ENCODE measurements at places on chromosomes 2 and 18.

DNA sequence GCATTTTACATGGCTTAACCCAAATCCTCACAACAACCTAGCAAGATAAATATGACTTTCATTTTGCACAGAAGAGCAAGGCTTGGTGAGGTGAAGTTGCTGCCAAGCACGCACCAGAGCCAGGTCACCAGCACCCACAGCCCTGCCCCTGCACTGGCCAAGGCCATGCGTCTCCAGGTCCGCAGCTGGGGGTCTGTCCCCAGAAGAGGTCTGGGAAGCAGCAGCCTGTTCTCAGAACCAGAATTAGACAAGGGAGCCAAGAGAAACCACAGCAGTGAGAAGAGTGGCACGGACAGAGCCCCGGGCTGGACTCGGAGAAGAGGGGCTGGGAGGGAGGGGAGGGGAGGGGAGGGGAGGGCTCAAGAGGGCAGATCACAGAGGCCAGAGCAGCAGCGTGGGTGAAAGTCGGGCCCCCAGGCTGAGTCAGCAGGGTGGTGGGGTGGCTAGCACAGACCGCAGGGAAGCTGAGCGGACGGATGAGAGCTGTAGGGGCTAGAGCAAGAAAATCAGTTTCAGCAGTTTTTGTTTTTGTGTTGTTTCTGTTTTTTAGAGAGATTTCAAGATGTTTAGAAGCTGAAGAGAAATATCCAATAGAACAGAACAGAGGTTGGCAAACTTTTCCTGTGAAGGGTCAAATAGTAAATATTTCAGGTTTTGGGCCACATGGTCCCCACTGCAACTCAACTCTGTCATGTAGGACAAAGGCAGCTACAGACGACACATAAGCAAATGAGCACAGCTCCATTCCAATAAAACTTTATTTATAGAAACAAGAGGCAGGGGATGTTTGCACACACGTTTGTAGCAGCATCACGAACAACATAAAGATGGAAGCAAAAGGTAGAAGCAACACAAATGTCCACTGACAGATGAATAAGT, 7.4 kb upstream of the MTERF4 start:
- DNase-seq: no peak

DNA sequence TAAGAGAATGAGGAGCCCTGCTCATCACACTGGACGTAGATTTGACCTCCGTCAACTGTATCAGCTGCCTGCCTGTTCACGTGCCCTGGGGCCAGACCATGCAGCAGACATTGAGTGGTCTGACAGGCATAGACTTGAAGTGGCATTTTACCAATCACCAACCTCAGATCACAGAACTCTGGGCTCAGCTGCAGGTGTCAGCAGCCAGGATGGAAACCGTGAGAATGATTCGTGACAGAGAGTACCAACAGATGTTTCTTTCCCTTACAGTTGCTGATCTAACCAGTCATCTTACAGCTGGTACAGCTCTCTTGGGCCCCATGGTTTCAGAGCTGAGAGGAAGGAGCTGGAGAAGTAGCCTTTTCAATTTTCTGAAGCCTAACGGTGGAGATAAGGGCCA, 148.9 kb downstream of the EN1 start:
- no peak for DNase-seq

DNA sequence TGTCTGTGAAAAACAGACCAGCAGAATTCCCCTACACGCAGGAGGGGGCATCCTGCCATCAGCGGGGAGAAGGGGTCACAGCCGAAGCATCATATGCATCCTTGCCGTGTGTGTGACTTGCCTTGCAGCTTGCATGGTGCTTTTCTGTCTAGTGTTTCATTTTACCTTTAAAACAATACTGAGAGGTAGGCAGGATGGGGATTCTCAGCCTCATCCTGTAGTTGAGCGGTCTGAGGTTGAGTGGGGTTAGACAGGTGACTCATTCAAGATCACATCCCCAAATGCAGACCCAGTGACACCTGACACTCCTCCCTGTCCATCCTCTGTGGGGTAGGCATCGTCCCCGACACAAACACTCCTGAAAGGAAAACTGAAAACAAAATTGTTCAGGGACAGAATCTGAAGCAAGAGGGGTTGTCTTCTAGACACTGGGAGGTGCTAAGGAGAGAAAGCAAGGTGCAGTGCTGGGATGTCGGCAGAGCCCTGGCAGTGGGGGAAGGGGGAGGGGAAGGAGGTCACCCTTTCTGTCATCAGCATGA, 7.9 kb downstream of the ARL4C start:
- no peak for DNase-seq

GRCh38 chr2:239399433-239399920, 1.3 kb downstream of the HDAC4 start:
- DNase-seq: no peak

GRCh38 chr2:134206573-134206972, 47.3 kb upstream of the MGAT5 start:
- DNase-seq: no peak

All from stimulated activated CD4-positive, alpha-beta T cell treated with anti-CD3 and anti-CD28 coated beads, Interleukin-1b, Interleukin-23, amount 100 ng/mL, for 1 hour (primary cell).